ENCODE measurements at places on chromosomes 4 and X.

DNA sequence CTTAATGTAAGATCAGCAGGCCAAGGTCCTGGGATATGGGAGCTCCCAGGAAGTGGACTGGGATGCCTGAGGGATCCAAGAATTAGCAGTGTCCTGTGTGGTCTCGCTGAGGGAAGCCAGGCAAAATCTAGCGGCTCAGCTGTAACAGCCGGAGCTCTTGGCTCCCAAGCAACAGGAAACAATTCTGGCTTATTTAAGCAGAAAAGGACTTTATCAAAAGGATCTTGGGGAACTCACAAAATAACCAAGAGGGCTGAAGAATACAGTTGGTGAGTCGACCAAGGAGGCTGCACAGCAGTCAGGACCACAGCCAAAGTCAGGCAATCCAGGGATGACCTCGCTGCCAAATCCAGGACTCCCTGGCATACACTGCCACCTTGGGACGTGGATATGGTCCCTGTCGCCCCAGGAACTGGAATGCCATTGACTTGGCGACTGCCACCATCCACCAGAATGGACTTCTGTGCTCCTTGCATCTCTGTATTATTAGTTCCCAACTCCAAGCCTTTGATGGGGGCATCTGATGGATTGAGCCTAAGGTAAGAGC lies 165.3 kb upstream of the BCOR start:
- peak; percentile 48 for DNase-seq

DNA sequence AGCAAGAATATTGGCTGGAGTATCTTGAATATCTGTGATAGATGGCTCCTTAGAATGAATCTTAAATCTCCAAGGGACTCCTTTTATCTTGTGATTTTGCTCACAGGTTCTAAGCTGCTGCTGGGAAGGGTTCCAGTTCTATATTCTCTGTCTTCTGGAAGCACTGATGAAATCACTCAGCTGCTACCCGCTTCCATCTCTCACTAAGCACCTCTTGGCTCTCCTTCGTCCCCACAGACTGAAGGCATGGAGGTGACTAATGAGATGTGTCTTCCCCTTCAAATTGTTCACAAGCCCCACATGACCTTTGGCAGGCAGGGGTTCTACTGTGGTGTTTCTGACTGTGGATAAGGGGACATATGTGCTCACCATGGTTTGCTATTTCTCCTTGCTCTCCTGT lies 75.9 kb downstream of the C4orf51 start:
- DNase-seq, result no peak

GRCh38 chrX:20431486-20431885 lies 164.8 kb upstream of the RPS6KA3 start:
- no peak for DNase-seq

GRCh38 chr4:85805891-85806290 lies 330.9 kb downstream of the ARHGAP24 start:
- DNase-seq, result peak; percentile 83

DNA sequence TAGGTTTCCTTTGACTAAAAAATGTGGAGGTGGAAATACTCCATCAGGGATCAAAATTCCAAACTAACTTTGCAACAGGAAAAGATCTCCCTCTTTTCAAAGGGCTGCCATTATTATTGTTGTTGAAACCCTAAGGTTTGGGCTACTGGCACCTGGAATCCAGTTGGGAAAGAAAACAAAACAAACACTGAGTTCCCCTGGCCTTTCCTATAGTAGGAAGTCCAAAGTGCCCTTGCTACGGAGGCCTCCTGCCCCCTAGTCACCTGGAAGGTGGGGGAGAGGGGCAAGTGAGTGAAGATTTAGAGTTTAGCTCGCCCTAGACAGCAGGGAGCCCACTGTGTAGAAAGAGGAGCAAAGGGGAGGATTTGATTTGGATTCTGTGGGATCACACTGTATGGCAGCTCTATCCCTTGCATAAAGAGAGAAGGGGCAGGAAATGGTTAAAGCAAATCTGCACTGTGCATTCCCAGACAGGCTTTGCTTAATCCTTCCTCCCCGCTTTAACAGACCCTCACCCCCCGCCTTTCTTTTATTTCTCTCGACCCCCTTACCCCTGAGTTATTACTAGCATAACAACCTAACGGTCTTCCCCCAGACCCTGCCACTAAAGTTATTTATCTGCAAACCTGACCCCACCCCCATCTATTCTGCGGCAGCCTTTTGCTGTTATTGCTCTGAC lies 627 bp upstream of the FAT4 start:
- no peak for DNase-seq

- DNase-seq, result no peak
Measured at GRCh38 chr4:97664741-97665140, 478.5 kb downstream of the STPG2 start.

- DNase-seq, result no peak
Measured at GRCh38 chr4:6532658-6533057, 42.3 kb upstream of the MAN2B2 start.

DNA sequence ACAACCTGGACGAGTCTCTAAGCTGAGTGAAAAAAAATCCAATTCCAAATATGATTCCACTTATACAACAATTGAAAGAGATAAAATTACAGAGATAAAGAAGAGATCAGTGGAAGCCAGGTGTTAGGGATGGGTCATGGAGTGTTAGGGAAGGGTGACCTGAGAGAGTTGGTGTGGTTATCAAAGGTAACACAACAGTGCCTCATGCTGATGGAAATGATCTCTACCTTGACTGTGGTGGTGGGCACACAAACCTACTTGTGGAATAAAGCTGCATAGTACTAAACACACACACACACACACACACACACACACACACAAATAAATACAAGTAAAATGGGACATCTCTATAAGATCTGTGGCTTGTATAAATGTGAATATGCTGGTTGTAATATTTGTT lies 26.0 kb downstream of the BEND2 start:
- no peak for DNase-seq

DNA sequence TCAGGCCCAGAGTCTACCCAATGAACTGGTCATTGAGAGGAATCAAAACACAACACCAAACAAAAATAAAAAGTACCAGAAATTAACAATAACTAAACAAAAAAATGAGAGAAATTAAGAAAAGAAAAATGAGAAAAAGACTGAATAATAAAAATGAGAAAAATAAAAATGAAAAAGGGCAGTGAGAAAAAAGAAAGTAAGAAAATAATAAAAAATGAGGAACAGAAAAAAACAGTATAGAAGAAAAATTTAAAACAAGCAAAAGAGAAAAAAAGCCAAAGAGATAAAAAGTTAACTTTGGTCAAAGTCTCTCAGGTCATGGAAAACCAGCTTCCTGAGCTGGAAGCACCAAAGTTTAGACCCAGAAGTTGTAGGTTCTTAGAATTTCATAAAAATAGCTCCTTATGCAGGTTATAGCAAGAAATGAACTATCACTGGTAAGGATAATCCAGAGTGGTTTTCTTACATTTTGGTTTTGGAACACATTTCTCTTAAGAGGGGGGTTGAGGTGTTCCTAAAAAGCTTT lies 51.0 kb upstream of the WDR17 start:
- DNase-seq, result no peak

DNA sequence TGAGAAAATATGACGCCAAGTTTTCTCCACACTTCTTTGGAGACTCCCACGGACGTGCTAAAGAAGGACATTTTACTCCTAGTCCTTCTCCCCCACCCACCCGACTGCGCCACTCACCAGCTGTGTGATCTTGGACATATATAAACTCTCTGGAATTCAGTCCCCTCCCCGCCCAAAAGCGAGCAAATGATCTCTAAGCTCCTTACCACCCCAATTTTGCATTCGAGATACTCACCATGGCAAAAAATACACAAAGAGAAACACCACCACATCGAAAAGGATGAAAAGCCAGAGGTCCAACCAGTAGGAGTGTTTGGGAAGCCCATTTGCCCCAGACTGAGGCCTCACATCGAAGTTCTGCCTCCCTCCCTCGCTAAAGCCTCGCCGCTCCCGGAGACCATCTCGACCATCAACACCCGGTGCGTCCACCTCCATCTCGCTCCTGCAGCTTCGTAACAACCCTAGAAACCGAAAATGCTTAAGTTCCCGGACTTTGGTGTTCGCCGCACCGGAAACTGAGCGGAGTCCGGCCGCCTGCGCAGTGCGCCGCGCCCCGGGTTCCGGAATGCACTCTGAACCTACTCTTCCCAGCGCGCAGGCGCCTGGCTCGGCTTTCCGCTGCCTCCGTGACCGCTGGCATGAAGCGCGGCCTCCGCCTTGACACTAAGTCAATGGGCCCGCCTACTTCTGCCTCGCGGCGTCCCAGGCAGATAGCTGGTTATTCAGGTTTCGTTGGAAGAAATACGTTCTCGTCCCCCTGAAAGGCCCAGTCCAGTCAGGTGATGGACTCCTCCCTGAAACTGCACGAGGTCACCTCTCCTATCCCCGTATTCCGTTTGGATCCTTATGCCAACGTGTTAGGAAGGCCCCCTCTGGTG lies 21.6 kb downstream of the FABP2 start:
- peak; percentile 95 for DNase-seq

GRCh38 chrX:1502241-1502640 lies 34.7 kb downstream of the P2RY8 start:
- no peak for DNase-seq

- DNase-seq, result no peak
Measured at GRCh38 chr4:8321220-8321619, 51.7 kb downstream of the HTRA3 start.

GRCh38 chr4:83232082-83232481 lies 52.5 kb downstream of the COQ2 start:
- DNase-seq, result no peak

DNA sequence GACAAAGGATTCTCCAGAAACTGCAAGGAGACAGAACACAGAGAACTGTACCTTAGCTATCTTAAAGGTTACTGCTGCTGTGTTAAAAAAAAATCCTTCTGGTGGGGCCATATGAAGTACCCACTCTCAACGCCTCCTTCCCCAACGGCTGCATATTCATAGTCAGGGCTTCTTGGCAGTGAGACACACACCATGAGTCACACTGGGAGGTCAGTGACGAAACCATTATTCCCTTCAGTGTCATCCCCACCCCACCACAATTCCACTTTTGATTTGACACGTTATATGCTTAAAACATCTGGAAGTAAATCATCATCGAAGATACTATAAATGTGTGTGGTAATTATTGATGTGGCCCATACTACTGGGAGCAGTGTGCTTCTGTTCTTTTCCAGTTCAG lies 271.5 kb downstream of the LDB2 start:
- DNase-seq, result no peak

DNA sequence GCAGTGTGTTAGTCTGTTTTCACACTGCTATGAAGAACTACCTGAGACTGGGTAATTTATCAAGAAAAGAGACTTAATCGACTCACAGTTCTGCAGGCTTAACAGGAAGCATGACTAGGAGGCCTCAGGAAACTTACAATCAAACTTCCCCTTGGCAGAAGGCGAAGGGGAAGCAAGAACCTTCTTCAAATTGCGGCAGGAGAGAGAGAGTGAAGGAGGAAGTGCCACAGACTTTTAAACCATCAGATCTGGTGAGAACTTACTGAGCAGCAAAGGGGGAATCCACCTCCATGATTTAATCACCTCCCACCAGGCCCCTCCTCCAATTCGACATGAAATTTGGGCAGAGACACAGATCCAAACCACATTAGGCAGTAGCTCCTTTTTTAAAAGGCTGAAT lies 59.2 kb upstream of the LEF1 start:
- no peak for DNase-seq

Data from tongue (tissue), 3 donors.